ENCODE measurements at places on chromosomes 16 and 17.

GRCh38 chr17:80263253-80264204, 2.9 kb downstream of the RNF213 start:
- peak; percentile 47 for DNase-seq

DNA sequence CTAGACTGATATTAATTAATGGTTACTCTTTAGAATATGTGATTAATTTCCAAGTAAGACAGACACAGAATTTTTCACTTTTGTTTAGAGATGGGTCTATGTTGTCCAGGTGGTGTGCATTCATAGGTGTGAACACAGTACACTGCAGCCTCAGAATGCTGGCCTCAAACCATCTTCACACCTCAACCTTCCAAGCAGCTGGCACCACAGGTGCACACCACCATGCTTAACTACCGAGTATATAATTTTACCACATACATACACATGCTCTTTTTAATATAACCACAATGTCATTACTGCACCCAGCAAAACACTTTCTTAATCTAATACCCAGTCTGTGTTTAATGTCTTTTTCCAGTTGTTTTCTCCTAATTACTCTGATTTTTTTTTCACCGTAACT, 23.9 kb downstream of the N4BP1 start:
- DNase-seq: no peak

GRCh38 chr17:9645851-9646545, 681 bp downstream of the USP43 start:
- no peak for DNase-seq

DNA sequence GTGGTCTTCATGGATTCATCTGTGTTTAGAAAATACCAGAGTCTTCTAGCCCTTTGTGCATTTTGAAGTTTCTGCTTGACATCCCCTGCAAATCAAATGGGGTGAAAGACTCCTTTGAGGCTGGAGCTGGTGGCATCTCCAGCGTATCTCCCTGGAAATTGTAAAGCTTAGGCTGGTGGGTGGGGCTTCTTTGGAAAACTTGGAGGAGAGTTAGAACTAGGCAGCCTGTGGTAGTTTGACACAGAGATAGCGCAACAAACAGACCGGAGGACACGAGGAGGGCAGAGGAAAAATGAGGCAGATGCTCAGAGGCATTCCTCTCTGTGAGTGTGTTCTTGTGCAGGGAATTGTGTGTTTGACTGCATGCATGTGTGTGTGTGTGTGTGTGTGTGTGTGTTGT, 116.3 kb downstream of the IRX5 start:
- DNase-seq: no peak

DNA sequence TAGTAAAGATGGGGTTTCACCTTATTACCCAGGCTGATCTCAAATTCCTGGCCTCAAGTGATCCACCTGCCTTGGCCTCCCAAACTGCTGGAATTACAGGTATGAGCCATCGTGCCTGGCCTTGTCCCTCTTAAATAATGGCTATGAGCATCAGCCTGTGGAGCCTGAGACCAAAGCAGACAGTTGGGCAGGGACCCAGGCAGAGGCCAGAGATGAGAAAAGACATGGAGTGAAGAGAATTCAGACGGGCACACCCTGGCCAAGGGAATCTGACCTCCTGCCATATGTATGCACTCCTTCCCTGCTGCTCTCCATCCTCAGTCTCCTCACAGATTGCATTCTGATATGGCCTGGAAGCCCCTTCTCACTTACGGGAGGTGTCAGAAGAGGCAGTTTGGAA, 98.4 kb upstream of the DNAH9 start:
- DNase-seq: no peak

DNA sequence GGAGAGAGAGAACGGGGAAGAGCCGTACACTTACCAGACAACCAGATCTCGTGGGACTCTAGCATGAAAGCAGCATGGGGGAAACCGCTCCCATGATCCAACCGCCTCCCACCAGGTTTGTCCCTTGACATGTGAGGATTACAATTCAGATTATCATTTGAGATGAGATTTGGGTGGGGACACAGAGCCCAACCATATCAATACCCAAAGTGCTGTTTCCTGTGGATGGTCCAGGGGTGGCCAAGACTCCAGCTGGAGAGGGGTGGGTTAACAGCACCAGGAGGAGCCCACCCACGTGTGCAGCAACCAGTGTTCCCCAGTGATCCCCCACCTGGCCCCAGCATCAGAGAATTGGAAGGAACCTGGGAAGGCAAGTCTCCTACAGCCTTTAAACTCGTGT, 50.2 kb upstream of the CMIP start:
- no peak for DNase-seq

GRCh38 chr16:85820604-85821372, 21.3 kb downstream of the COX4I1 start:
- no peak for DNase-seq

- DNase-seq: no peak
These were observed 122.3 kb downstream of the MRTFB start for GRCh38 chr16:14193316-14193871.

- no peak for DNase-seq
These were observed 2.0 kb downstream of the PRAC2 start for GRCh38 chr17:48725004-48725287.

GRCh38 chr16:50881956-50882355, 140.1 kb downstream of the CYLD start:
- DNase-seq: no peak

DNA sequence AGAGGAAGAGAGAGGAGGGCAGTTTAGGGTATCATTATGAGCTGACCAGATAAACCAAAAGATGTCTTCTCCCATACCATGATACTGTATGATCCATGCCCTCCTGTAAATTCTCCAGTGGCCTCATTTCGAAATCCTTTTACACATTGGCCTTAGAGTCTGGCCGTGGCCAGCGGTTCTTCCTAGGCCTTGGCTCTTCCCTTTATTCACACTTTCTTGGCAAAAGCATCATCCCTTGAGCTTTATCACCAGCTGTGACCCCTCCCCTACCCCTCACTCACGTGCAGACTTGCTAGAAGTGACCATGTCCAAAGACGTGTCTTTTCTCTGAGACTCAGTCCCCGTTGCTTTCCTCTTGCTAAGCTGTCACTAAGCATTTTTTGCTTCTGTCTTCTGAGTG, 22.8 kb downstream of the KATNIP start:
- no peak for DNase-seq

DNA sequence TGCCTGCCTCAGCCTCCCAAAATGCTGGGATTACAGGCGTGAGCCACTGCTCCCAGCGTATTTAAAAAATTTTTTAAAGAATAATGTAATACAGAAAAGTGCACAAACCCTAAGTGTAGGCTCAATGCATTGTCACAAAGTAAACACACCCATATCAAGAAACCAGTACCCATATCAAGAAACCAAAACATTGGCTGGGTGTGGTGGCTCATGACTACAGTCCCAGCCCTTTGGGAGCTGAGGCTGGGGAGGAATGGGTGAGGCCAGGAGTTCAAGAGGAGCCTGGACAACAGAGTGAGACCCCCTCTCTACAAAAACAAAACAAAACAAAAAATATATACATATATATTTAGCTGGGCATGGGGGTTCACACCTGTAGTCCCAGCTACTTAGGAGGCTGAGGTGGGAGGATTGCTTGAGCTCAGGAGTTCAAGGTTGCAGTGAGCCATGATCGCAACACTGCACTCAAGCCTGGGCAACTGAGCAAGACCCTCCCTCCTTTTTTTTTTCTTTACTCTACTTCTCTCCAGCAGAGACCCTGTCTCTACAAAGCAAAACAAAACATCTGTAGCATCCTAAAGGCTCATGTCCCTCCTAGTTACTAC, 9.3 kb upstream of the PRR14 start:
- no peak for DNase-seq
